ENCODE measurements at places on chromosomes 16 and 17.

GRCh38 chr17:45955326-45955725 is 43.7 kb upstream of the STH start:
- no peak for DNase-seq

GRCh38 chr17:78474614-78475146 is 96.2 kb downstream of the PGS1 start:
- peak; percentile 26 for DNase-seq

DNA sequence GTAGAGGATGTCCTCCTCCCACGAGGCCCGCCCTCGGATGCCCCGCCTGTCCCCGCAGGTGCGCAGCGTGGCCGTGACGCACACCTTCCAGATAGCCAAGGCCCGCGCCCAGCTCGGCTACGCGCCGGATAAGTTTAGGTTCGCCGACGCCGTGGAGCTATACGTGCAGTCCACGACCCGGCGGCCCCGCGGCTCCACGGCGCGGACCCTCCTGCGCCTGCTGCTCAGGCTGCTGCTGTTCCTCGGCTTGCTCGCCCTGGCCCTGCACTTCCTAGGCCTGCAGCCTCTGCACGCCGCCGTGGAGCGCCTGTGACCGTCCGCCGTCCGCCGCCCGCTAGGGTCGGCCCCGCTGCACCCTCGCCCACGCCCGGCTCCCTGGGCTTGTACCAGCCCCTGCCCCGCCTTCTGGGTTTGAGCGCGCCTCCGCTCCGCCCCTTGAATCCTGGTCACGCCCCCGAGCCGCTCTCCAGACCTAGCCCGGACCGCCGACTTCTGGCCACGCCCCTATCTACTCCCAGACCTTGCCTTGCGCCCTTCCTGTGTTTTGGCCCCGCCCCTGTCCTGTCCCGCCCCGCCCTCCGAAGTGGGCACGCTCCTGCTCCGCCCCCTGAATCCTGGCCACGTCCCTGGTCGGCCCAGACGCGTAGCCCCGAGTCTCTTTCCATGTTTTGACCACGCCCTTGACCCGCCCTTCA is 15.8 kb upstream of the EEF2K start:
- DNase-seq = peak; percentile 99

- DNase-seq = no peak
These were observed 2.3 kb downstream of the DDX19A start for GRCh38 chr16:70348991-70349390.

- no peak for DNase-seq
These were observed 94.7 kb downstream of the ZNF778 start for GRCh38 chr16:89312194-89312593.

- DNase-seq = no peak
These were observed 18.6 kb upstream of the MNT start for GRCh38 chr17:2419486-2419885.

- peak; percentile 45 for DNase-seq
These were observed at the start of gene CUEDC1 for GRCh38 chr17:57955183-57955931. CUEDC1 (minus strand) TSS chr17:57955412; CDS start chr17:57885564, 69,848 bp downstream.

DNA sequence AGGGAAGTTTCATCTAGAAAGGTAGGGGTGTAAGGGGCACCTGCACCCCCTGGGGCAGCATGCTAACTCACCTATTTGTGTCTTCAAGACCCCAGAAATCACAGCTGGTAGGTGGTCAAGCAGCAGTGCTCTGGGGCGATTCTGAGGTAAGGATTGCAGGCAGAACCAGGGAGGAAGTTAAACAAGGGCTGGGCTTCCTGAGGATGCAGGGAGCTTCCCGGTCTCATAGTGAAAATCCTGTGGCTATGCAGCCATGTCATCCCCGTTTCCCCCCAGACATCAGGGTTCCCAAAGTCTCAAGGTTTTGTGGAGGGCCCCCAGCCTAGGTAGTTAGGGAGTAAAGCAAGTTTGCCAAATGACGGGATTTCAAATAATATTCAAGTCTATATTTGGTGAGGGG is 78.5 kb downstream of the C16orf78 start:
- DNase-seq = no peak

DNA sequence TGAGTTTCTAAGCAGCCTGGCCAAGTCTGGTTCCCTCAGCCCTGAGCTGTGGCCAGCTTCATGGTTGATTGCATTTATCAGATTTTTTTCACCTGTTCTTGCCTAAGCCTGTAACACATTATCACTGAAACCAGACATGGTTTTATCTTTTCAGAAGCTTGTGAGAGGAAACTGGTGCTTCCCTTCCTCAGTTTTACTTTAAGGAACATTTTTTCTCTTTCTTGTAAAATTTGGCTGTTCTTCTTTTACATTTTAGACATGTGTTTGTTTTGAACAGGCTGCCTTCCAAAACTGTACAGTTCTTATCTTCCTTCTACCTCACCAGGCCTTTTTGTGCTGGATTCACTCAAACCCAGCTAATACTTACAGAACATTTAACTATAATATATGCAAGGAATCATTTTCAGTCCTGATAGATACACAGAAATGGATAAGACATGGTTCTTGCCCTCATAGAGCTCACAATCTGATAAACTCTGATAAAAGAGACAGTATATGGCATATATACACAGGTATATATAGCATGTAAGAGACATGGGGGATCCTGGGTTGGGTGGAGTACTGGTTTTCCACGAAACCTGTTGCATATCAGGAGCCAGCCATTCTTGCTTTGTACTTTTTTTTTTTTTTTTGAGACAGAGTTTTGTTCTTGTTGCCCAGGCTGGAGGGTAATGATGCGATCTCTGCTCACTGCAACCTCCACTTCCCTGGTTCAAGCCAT is 44.5 kb downstream of the ZNRF1 start:
- DNase-seq = no peak

GRCh38 chr16:57167953-57168352 is 17.9 kb downstream of the PSME3IP1 start:
- DNase-seq = no peak

GRCh38 chr17:12667299-12667958 is 1.7 kb downstream of the MYOCD start:
- DNase-seq = no peak

GRCh38 chr17:44981221-44981968 is 13.3 kb upstream of the C1QL1 start:
- DNase-seq = no peak

- DNase-seq = no peak
These were observed 4.8 kb upstream of the QPRT start for GRCh38 chr16:29674188-29674587.

DNA sequence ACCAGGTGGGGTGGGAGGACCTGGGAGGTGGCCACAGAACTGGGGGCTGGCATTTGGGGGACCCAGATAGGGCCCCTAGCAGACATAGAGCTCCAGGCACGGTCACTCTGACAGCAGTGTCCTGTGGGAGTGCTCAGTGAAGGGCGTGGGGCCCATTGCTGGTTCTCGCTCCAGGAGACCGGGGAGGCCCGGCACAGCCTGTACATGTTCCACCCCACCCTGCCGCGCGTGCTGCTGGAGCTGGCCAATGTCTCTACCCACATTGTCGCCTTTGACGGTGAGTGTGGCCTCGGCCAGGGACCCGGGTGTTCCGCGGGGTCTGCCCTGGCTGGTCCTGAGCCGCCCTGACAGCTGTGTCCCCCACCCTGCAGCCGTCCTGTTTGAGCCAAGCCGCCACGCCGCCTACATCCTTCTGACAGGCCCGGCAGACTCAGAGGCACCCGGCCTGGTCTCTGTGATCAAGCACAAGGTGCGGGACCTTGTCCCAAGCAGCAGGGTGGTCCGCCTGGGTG is 11.2 kb downstream of the RGS11 start:
- DNase-seq = no peak

GRCh38 chr17:57324060-57324459 is 67.7 kb downstream of the MSI2 start:
- no peak for DNase-seq

- no peak for DNase-seq
These were observed 23.4 kb downstream of the ACSM1 start for GRCh38 chr16:20673882-20674683.

DNA sequence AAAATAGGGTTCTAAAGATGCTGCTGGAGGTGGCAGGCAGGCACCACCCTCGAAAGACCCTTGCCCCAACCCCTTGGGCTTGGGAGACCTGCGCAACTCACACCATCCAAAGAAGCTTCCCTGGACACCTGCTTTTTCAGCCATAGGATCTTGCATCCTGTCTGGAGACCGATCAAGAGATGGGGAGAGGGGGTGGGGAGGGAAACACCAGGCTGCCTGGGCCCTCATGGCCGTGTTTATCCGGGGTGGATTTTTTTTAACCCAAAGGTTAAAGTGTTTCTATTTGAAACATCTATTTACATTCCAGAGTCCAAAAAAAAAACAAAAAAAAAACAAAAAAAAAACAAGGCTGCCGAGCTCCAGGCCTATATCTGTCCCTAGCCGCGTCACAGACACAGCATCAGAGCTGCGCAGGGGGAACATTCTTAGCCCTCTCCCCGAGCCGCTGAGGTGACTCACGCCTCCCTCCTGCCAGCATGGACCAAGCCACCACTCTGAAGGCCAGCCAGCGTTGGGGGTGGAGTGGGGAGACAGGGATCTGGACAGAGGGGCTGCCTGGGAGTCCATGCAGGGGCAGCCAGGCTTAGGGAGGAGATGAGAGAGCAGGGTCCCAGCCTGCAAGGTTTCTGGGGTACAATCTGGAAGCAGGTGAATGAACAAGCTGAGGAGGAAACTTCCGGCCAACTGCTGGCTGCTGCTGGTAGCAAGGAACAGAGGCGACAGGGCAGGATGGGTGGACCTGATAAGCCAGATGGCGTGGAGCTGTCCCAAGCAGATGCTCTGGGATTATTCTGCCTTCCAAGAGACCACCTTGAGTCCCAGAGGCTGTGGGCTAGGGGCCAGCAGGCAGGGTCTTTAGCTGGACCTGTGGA is 14.8 kb downstream of the HDAC5 start:
- no peak for DNase-seq

- no peak for DNase-seq
These were observed 2.7 kb downstream of the NUFIP2 start for GRCh38 chr17:29291163-29291752.

DNA sequence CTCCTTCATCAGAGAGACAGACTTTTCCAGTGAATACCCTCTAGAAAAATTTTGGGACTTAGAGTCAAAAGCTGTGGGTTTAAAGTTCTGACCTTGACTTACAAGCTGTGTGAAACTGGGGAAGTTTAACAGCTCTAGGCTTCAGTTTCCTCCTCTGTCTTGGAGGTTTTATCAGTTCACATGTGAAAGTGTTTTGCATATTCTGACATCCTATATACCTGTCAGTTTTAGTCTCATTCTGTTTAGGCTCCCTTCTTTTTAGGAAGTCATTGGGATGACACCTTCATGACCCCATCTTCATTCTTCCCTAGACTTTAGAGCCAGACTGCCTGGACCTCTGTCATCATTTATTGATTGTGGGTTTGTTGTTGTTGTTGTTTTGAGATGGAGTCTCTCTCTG is 44.4 kb downstream of the YPEL2 start:
- no peak for DNase-seq

DNA sequence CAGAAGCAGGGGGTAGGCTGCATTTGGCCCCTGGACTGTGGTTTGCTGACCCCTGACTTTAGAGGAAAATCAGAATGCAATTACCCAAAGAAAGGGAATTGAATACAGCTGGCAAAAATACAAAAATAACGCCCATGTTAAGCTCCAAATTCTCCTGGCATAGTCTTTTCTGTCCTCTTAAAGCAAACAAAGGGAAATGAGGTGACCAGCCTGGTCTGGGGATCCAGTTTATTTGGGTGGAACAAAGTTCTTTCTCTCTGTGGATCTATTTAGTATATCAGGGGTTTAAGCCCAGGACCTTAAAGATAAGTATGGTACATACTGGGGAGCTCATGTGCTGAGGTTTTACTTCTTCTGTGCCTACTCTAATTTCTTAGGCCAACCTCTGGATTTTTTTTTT is 23.5 kb downstream of the DNAJA2 start:
- no peak for DNase-seq

GRCh38 chr16:2815299-2815771 is 1.7 kb upstream of the PRSS21 start:
- DNase-seq = no peak

DNA sequence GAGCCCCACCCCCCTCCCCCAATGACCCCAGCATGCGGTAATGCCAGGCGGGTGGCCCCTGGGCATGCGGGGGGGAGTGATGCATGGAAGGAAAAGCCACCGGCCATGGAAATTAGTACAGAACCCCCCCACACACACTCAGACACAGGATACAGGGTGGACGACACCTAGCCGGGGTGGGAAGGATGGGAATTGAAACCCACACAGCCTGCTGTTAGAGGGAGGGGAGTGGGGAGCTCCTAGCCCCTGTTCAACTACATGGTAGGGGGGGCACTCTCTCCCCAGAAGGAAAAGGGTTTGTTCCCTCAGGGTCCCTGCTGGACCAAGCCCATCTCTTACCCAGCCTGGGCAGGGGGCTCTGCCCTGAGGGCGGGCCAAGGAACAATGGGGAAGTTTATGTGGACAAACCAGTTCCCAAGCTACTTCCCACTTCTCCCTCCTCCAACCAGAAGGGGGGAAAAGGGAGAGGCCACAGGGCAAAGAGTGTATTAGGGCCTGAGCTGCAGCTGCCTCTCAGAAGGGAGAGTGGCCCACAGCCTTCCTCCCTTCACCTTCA is 5.2 kb downstream of the TMUB2 start:
- no peak for DNase-seq

DNA sequence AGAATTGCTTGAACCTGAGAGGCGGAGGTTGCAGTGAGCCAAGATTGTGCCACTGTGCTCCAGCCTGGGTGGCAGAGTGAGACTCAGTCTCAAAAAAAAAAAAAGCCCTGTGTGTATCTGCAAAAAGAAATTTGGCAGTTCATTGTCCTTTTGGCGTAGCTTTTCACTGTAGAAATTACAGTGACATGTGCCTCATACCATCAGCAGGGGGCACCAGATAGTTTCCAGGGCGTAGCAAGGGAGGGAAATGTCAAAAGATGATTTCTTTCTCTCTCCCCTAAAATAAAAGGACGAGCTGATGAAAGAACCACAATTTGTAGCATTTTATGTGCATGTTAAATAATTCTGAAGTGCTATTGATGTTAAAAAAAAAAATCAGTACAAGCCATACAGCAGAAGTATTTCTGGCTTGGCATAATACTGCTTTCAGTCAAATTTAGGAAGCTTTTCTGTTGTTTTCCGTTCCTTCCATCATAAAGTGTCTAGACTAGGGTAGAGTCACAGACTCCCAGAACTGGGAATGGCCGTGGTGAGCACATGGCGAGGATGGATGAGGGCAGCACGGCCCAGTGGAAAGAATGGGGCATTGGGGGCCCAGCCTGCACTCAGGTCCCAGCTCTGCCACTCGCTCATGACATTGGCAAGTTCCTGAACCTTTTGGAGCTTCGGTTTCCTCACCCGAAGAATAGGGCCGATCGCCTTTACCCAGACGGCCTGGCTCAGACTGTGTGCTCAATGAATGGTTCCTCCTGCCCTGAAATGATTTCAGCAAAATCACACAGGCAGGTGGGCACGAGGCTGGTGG is 59.8 kb upstream of the RPH3AL start:
- no peak for DNase-seq

- no peak for DNase-seq
These were observed 244.6 kb upstream of the SDK2 start for GRCh38 chr17:73888862-73889261.
